ENCODE measurements at places on chromosomes 5 and 9.

GRCh38 chr9:86921151-86921923 is 26.0 kb downstream of the GAS1 start:
- no peak for DNase-seq

DNA sequence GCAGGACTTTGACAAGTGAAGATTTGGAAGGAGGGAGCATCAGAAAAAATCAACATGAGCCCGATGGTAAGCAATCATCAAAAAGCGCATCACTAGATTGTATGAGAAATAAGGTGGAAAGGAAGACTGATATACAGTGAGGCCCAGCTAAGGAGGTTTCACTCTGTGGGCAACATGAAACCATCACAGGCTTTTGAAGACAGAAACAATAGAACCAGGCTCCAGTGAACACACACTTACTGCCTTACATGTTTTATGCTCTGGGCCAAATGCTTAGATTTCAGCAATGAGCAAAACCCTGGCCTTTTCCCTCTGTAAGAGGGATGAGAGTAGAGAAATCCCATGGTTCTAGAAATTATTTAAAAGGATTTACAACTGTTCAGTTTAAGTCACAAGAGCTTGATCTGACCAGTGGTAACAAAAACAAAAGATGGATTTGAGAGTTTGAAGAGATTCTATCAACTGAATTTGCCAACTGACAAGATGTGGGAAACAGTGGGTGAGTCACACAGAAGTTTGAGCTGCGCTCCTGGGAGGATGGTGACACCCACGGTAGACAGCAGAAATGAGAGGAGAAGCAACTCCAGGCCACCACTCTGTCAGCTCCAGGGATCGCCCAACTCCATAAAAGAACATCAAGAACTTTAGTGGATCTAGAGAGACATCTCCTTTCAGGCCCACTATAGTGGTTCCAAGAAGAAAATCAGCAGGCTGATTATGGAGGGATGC is 261.8 kb downstream of the MCTP1 start:
- DNase-seq, result no peak

DNA sequence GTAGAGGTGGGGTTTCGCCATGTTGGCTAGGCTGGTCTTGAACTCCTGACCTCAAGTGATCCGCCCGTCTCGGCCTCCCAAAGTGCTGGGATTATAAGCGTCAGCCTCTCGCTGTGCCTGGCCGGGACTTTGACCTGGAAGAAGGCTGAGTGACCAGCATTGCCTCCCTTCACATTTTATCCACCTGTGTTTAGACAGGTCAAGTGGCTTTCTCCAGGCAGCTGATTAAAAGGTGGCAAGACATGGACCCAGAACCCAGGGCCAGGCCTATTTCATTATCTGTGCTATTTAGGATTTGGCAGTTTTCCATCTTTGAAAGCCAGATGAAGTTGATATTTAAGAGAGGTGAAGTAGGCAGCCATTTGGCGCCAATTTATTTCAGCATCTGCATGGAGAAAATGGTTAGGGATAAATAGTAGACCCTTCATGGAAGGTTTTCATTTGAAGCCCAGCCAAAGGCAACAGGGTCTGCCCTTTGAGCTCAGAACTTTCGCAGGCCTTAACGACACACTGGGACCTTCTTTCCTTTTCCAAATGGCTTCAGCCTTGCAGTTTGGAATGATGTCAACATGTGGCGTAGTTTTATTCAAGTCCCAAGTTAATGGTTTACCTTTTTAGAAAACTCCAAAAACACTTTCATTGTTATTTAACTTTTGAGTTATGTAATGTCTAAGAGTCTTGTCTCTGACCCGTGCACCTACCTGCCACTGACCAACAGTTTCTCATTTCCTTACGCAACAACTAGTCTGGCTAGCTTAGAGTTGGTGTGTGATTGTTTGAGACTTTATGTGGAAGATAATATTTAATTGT is 8.4 kb downstream of the DAPK1 start:
- DNase-seq, result no peak

DNA sequence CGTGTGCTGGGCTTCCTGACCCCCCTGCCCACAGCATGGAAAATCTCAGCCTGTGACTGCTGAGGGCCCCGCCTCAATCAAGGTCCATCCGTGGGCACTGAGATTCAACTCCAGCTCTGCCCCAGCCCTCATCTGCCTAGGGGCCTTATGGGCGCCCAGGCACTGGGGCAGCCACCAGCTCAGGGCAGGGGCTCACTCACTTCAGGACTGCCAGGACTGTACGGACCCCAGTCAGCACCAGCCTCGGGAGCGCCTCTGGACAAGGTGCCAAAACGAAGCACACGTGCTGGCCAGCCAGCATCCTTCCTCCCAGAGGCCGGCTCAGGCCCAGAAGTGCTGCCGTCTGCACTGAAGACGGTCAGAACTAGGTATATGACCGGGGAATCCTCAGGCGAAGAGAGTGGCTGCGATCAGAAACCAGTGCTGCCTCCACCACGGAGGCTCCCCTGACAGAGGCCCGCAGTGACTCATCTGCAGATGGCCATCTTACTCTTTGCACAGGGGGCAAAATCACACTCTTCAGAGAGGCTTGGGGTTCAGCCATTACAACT is 19.6 kb downstream of the CLPTM1L start:
- DNase-seq, result no peak

- no peak for DNase-seq
These were observed 10.3 kb upstream of the ROPN1L start for GRCh38 chr5:10431415-10431814.

DNA sequence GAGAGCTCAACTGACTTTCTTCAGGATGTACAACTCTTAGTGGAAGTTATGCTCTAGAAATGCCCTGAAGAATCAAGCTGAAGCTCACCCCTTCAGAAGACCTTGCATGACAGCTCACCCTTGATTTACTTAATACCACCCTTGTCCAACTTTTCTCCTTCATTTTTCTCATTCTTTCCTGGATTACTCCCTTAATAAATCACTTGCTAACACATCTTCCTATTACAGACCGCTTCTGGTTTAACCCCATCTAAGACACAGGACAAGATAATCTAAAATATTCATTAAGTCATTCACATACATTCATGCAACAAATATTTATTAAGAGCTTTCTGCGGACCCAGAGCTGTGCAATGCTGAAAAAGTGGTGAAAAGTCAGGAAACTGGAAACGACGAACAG is 630.7 kb upstream of the RORB start:
- DNase-seq, result no peak

DNA sequence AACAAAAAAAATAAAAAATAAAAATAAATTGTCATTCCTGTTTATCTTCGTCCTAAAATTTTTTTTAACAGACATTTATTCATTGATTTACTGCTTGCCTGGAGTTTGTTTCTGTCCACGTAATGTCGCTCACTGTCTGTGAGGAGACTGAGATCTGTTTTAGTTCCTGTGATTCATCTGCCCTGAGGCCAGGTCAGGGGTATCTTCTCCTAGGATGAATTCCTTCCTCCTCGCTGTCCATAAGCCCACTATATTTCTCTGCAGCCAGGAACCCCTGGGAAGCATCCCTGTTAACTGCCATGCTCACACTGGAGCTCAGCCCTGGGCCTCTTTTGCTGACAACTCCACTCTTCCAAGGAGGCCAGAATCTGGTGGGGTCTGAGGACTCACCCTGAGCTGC is 682.0 kb downstream of the MTRR start:
- no peak for DNase-seq

GRCh38 chr5:79318935-79319614 is 83.1 kb downstream of the JMY start:
- no peak for DNase-seq

GRCh38 chr5:126115059-126115629 is 308.1 kb upstream of the GRAMD2B start:
- no peak for DNase-seq

DNA sequence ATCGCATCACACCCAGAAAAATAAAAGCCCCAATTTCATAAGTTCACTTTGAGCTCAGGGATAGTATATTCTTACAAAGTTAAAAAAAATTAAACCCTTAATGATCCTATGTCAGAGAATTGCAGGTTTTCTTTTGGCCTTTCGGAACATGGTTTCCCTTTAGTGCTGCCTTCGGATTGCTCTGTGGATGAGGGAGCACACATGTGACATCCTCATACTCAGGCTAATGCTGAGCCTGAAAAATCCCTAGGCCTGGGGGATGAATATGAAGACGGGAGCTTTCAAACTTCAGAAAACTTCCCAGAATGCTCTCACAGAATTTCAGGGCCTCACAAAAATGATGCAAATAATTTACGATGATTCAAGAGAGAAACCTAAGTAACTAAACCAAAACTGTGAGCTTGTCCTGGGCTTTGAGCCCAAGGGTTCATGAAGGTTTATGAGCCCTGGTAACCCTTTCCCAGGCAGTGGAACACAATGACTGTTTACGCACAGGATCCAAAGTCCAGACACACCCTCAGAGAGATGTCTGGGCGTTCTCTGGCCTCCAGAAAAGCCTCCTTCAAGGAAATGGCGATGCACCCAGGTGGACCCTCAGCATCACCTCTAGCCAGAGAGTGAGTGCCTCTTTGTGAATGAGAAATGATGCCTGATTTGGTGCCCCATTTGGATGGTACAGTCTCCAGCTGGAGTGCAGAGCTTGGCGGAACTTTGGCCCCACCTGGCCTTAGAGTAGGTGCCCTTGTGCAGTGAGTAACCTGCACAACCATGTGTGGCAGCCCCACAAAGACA is 145.4 kb downstream of the ENTREP1 start:
- DNase-seq, result no peak

- no peak for DNase-seq
These were observed 8.9 kb upstream of the C5orf58 start for GRCh38 chr5:170223906-170224305.

- no peak for DNase-seq
These were observed 381.2 kb downstream of the NFIB start for GRCh38 chr9:13932528-13933267.

- DNase-seq, result no peak
These were observed 508.1 kb downstream of the NR2F1-AS1 start for GRCh38 chr5:93072831-93073459.
